ENCODE measurements at places on chromosomes 11 and 22.
A peak's percentile ranks its signal among the peaks of the same experiment; 100 is the strongest.

DNA sequence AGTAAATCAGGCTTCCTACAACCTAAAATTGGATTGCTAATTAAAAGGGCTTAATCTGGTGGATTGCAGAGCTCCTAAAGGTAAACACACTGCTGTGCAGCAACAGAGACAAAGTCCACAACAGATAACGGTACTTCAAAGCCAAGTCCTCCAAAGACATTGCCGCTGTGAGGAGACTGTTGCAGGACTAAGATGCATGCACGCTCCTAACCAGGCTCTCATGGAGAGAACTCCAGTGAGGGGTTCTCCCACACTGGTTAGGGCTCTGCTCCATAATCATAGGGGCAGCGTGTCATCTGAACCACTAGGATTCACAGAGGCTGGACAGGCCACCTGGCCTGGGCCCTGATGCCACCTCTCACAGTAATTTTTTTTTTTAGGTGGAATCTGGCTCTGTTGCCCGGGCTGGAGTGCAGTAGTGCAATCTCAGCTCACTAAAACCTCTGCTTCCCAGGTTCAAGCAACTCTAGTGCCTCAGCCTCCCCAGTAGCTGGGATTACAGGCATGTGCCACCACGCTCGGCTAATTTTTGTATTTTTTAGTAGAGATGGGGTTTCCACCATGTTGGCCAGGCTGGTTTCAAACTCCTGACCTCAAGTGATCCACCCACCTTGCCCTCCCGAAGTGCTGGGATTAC lies 56.9 kb upstream of the ARFGAP3 start:
- no peak for DNase-seq

- DNase-seq, result no peak
Measured at GRCh38 chr11:103525069-103525468, 415.8 kb downstream of the DYNC2H1 start.

DNA sequence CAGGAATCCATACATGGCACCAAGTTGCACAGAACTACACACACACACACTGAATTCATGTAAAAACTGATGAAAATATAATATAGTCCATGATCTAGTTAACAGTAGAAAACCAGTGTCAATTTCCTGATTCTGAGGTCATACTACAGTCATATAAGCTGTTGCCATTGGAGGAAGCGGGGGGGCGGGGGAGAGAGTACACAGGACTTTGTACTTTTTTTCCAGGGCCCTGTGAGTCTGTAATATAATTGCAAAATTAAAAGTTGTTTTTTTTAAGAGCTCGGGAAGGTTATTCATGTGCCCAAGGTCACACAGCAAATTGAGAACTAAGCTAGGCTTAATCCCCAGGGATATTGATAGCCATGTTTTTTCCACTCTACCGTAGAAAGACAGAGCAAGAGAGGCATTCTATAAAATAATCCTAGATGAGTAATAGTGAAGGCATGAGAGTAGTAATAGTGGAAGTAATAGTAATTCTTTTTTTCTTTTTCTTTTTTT lies 312.3 kb downstream of the MN1 start:
- no peak for DNase-seq

DNA sequence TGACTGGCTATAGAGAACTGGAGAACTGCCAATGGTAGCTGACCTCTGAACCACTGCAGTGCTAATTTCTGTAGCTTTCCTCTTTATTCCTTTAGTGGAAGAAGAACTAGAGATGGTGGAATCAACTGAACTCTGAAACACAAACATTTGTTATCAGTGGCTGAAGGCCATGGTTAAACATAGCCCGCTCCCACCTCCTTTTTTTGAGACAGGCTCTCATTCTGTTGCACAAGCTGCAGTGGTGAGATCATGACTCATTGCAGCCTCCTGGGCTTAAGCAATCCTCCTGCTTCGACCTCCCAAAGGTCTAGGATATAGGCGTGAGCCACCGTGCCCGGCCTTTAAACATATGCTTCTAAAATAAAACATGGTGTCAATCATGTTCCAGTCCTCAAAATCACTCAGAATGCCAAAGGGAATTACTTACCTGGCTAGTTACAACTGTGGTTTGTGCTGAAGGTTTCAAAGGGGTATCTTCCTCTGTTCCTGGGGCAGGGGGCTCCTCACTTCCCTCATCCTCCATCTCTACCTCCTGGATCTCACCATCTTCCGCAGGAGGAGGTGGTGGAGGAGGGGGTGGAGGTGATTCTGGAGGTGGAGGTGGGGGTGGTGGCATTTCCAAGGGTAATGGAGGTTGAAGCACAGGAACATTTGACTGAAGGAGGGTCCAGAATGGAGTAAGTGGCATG lies 9.0 kb upstream of the AGBL2 start:
- peak; percentile 50 for DNase-seq

- no peak for DNase-seq
Measured at GRCh38 chr22:25360411-25360810, 141.0 kb downstream of the CRYBB2 start.

- no peak for DNase-seq
Measured at GRCh38 chr11:99937330-99937729, 749.8 kb upstream of the ARHGAP42 start.

DNA sequence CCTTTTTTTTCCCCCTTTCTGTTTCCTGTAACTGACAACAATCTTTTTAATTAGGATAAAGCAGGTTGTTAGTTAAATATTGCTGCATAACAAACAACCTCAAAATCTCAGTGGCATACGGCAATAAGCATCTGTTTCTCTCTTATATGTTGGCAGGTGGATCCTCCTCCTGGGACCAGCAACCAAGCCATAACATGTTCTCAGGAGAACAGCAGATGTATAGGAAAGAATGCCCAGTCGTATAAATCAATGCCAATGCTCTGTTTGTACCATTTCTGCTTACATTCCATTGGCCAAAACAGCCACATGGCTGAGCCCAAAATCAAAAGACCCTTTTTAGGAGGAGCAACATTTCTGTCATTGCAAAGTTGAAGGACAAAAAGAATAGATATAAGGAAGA lies 445.7 kb downstream of the AASDHPPT start:
- DNase-seq, result no peak

DNA sequence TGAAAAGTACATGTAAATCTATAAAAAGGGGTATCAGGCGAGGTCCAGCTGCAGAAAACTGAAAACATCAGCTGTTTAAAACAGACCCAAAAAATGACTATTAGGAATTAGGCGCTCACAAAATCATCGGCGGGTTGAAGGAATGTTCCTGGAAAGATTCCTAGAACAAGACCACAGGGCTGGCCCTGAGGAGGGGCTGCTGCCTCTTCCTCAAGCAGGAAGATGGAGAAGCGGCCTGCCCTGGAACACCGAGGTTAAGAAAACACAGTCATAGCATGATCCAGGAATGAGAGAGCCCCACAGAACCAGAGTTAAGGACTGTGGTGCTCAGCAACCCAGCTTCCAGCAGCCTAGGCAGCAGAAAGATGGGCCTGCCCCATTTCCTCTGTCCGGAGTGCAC lies 78.4 kb downstream of the C11orf91 start:
- peak; percentile 22 for DNase-seq

- DNase-seq, result peak; percentile 84
Measured at GRCh38 chr11:118171269-118172062, 5.0 kb downstream of the SCN2B start.

GRCh38 chr11:82969811-82970210 lies 68.3 kb downstream of the DDIAS start:
- DNase-seq, result no peak

- DNase-seq, result no peak
Measured at GRCh38 chr22:20966883-20967696, at the start of gene AIFM3. Gene AIFM3 (plus strand): TSS chr22:20967255. CDS start chr22:20967945, 690 bp downstream.

DNA sequence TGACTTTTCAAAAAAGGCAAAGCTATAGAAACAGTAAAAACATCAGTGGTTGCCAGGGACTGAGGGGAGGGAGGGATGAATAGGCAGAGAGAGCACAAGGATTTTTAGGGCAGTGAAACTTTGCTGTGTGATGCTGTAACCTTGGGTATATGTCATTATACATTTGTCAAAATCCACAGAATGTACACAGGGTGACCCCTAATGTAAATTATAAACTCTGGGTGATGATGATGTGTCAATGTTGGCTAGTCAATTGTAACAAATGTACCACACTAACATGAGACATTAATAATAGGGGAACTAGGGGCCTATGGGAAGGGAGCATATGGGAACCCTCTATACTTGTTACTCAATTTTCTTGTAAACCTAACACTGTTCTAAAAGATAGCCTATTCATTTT lies 24.8 kb downstream of the RIBC2 start:
- no peak for DNase-seq

DNA sequence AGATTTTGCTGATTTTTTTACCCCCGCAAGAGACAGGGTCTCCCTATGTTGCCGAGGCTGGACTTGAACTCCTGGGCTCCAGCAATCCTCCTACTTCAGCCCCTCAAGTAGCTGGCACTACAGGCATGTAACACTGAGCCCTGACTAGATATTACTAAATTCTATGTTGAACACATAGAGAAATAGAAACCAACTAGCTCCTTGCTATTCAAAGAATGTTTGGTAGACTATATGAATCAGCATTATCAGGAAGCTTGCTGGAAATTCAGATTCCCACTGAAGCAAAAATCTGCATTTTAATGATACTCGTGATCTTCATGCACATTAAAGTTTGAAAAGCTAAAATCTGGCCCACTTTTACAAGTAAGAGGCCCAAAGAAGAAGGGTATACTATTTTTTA lies 11.9 kb downstream of the TMEM41B start:
- peak; percentile 37 for DNase-seq

DNA sequence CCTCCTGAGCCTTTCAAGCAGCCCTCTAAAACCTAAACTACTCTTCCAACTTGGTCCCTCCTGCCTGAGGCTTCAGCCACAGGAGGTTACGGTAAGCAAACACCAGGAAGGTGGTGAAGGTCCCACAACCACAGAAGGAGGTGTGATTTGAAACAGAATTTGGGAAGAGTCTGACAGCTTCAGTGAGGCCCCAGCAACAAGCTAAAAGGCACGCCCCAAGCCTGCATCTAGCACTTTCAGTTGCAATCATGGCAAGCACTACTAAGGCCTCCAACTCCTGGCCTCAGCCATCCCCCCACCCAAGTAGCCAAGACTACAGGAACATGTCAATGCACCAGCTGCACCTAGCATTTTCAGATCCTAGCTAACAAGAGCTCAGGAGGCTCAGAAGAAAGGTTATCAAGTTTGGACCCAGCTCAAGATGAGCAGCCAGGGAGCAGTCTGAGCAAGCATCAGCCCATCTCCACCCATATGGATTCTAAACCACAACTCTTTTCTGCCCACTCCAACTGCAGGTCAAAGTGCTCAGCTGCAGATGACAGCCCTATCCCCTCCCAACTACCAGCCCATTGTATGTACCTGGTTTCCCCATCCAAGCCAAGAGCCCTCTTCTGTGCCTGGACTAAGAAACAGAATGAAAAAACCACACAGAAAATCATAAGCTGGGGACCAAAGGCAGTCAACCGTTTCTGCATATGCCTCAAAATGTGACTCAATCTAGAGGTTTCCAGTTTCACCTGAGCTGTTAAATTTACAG lies 10.4 kb upstream of the AHNAK start:
- DNase-seq, result no peak

- no peak for DNase-seq
Measured at GRCh38 chr11:12472401-12473005, 95.1 kb downstream of the PARVA start.

GRCh38 chr11:61332281-61332796 lies 566 bp downstream of the DDB1 start:
- peak; percentile 71 for DNase-seq

- peak; percentile 31 for DNase-seq
Measured at GRCh38 chr11:43947003-43947500, 4.6 kb downstream of the C11orf96 start.

DNA sequence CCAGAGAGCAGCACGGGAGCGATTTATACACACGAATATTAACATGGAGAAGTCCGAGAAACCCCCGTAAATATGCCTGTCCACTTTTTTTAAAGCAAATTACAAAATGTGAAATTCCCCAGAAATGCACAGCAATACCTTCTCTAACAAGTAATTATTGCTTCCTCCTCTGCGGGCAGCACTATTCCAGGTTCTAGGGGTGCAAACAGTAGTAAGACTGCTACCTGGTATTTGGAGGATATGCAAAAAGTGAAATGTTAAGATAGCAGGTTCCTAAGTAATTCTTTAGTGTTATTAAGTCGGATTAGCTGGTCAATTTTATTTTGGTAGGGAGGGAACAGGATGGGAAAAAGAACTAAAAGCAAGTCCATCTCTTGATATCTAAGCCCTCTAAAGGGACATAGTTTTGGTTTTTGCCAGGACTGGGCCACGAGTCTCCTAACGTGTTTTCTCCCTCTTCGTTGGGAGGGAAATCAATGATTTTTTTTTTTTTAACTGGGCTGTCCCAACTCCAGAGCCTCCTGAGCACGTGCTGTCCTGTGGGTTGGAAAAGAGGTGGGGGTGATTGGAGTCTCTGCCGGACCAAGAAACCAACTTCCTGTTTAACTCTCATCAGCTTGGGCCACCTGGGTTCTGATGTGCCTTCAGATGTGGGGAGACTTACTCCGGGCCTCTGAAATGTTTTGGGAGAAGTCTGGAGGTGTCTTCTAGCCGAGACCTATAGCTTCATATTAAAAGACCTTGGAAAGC lies 1.7 kb upstream of the XBP1 start:
- DNase-seq, result no peak

DNA sequence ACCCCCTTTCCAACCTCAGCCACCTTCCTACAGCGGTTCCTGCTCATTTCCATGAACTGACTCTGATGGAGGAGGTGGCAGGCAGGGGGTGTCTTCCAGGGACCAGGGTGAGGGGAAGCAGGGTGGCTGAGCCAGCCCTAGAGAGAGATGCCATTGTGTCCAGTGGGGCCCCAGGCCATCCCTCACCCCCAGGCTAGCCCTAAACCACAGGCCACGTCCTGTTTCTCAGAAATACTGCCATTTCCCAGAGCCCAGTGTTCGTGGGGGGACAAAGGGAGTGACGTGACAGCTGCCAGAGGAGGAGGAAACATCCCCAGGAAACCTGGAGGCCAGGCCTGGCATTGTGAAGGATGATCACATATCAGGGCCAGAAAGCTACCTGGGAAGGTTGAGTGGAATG lies 39.5 kb downstream of the CHRDL2 start:
- no peak for DNase-seq

DNA sequence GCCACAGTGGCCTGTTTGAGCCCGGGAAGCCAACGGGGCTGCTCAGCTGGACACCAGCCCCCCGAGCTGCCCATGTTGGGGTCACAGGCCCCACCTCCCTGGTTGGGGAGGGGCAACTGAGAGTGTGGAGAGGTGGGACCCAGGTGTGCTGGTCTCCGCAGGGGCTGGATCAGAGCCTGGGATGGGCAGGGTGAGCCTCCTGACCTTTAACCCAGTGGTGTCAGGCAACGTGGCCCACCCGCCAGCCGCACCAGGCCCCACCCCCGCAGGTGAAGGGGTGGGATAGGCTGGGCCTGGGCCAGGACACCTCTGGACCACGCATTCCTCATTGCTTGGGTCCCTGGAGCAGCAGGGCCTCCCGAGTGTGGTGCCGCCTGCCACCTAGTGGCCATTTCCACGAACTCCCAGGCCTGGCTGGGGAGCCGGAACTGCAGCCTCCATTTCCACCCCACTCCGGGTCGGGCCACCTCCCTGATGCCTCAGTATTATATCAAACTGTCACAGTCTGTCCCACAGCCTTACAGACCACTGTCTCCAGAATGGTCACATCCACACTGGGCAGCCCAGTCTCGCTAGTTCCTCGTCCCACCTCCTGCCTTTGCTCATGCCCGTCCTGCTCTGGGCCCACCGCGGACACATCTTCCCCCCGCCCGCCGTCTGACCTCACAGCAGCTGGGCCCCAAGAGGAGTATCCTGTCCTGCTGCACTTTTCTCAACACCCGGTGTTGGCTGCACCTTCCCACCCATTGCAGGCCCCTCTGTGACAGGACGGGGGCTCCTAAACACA lies 13.3 kb upstream of the PPP6R3 start:
- peak; percentile 89 for DNase-seq
